ENCODE measurements at places on chromosomes 6 and 20.

- DNase-seq, result no peak
Observed at GRCh38 chr6:54403096-54403495, 94.9 kb downstream of the TINAG start.

DNA sequence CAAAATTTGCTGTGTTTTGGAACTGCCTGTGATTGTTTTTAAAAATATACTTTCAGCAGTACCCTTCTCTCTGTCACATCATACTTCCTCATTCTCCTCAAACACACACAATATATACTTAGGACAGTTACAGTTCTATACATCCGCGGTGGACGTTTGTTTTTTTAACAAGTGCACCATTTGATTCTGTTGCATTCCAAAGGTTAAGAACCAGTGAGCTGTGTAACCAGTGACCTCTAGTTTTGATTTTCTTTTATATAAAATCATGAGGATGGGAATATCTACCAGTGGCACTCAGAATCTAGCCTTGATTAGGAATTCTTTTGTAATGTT is 152.8 kb downstream of the CARMIL1 start:
- no peak for DNase-seq

- no peak for DNase-seq
Observed at GRCh38 chr6:145383428-145383827, 351.9 kb downstream of the EPM2A start.

GRCh38 chr6:16754876-16755275 is 6.4 kb downstream of the ATXN1 start:
- no peak for DNase-seq

DNA sequence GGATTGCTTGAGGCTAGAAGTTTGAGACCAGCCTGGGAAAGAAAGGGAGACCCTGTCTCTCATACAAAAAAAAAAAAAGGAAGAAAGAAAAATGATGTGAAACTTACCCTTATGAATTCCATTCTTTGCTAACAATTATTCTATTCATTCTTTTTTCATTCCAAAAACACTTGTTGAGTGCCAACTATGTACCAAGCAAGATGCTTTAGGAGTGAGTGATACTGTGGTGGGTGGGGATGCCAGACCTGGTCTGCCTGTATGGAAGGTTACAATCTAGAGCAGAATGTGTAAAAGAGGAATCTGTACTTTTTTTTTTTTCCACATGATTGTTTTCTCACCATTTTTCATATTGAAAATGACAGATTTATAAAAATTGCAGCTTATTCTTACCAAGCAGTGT is 73.8 kb upstream of the TULP1 start:
- no peak for DNase-seq

- no peak for DNase-seq
Observed at GRCh38 chr6:46421939-46422338, 69.3 kb downstream of the RCAN2 start.

GRCh38 chr6:159325476-159325875 is 156.3 kb downstream of the FNDC1 start:
- DNase-seq, result no peak

- no peak for DNase-seq
Observed at GRCh38 chr6:161658211-161658610, 384.4 kb upstream of the AGPAT4 start.

- DNase-seq, result no peak
Observed at GRCh38 chr6:24385536-24386269, 17.0 kb upstream of the MRS2 start.

GRCh38 chr6:52399511-52400312 is 20.4 kb upstream of the EFHC1 start:
- DNase-seq, result peak; percentile 35

GRCh38 chr6:46521464-46521971 is 30.3 kb upstream of the RCAN2 start:
- DNase-seq, result no peak

DNA sequence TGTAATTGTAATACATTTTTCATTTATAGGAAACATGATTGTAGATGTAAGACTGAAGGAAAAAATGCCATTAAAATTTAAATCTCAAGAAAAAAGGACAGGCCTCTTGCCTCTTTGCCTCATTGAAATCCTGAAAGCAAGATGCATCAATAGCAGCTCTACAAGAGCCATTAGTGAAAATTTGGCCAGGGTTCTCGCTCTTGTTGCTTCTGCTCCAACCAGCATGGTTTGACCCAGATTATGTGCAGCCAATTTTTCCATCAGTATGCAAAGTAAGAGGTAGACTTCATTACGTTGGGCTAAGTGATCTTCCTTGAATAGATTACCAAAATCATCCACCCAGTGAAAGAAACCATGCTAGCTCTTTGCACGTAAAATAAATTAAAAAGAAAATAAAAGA is 106.6 kb downstream of the SGK1 start:
- DNase-seq, result no peak

DNA sequence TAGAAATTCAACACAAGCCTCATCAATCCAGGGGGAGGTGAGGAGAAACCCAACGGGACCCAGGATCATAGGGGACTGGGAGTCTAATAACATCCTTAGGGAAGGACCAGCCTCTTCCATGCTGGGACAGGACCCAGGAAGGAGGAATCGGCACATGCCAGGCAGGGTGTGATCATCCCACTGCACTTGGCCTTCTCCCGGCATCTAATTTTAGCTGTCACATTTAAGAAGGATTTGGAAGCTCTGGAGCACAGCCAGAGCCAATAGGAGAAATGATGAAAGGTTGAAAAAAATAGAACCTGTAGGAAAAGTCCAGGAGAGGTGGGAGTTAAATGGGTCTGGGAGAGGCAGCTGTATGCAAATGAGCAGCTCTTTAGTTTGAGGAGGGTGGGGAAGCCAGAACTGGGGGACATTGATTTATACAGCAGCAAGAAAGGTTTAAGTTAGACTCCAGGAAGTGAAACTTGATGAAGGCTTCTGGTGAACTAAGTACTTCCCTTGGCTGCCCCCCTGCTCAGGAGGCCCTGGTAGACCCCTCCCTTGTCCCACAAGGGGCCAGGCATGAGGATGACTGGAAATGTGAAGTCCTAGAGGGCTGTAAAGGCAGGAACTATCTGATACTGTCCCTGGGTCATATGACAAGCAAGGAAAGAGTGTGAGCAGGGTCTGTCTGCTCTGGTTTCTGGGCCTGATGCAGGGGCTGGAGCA is 260.3 kb downstream of the LRFN2 start:
- no peak for DNase-seq

GRCh38 chr20:42530855-42531448 is 658.8 kb downstream of the PTPRT start:
- no peak for DNase-seq

DNA sequence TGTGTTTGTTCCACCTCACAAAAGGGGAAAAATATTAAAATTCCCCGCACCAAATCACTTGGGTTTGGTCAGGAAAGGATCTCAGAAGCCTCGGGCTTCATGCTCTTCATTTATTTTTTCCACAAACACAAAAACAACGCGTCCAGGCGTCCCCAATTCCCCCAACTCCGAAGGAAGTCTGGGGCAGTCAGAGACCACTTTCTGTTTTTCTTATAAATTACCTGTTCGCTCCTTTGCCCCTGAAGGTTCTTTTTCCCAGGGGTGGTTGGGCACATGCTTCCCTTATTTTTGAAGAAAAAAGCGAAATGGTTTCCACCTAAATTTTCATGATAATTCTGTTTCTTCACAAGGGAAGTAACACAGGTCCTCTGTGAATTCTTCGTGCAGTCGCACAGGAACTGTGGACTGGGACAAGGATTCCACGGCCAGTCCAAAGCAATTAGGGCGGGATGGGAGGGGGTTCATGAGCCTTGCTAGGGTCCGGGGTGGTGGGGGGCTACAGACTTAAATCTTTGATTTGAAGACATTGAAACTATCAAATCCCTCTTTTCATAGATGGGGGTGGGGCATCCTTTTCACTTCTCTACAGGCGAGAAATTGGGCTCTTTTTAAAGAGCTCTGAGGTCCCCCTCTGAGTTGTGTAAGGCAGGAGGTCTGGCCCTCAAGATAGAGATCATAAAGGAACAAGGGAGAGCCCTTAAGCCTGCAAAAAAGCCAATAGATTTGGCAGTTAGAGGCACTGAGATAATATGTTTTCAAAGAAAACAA is 30.5 kb upstream of the HFE start:
- no peak for DNase-seq

- DNase-seq, result no peak
Observed at GRCh38 chr20:25248786-25249172, 894 bp downstream of the PYGB start.

GRCh38 chr6:89941763-89942497 is 47.7 kb downstream of the GJA10 start:
- no peak for DNase-seq

DNA sequence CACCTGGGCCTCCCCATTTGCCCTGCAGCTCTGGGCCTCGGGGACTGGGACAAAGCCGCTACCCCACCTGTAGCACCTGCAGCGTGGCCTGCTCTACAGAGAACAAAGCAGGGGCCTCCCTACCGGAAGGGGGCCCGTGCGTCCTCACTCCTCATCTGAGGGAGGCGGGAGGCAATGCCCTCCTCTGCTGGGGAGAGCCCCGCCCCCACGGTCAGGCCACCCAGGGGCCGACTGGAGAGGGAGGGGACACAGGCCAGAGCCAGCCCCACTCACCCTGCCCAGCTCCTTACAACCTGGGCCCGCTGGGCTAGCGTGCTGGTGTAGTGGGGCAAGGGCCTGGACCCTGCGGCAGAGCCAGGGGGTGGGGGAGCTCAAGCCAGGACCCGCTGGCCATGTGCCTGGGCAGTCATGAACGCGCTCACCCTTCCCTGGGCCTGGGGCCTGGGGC is 8.0 kb downstream of the LAMA5 start:
- no peak for DNase-seq

GRCh38 chr20:54661880-54662465 is 186.6 kb downstream of the DOK5 start:
- no peak for DNase-seq

DNA sequence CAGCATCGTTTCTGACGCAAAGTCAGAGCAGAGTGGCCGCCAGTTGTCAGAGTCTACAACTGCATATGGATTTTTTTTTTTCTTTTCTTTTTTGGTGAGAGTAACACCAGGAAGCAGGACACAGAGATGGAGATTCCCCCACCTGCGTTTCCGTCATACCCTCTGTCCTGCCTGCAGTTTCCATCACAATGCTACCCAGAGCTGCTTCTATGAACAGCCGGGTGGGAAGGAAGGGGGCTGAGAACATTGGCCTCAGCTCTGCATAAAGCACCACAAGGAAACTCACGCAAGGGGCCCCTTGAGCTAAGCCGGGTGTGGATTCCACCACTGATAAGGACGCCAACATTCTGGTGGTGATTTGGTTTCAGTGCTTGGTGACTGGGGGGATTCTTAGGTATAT is 183.5 kb upstream of the AFDN start:
- DNase-seq, result no peak

DNA sequence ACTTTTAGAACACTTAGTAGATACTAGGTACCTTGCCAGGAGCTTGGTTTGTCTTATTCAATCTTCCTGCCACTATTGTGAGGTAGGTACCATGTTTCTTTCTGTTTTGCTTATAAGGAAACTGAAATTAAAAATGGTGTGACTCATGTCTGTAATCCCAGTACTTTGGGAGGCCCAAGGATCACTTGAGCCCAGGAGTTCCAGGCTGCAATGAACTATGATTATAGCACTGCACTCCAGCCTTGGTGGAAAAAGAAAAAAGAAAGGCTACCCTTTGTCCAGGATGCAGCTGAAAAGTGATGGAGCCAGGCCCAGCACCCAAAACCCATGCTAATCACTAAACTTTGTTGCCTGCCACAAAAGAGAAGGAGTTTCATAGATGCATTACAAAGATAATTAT is 34.1 kb upstream of the LAMA4 start:
- DNase-seq, result no peak

DNA sequence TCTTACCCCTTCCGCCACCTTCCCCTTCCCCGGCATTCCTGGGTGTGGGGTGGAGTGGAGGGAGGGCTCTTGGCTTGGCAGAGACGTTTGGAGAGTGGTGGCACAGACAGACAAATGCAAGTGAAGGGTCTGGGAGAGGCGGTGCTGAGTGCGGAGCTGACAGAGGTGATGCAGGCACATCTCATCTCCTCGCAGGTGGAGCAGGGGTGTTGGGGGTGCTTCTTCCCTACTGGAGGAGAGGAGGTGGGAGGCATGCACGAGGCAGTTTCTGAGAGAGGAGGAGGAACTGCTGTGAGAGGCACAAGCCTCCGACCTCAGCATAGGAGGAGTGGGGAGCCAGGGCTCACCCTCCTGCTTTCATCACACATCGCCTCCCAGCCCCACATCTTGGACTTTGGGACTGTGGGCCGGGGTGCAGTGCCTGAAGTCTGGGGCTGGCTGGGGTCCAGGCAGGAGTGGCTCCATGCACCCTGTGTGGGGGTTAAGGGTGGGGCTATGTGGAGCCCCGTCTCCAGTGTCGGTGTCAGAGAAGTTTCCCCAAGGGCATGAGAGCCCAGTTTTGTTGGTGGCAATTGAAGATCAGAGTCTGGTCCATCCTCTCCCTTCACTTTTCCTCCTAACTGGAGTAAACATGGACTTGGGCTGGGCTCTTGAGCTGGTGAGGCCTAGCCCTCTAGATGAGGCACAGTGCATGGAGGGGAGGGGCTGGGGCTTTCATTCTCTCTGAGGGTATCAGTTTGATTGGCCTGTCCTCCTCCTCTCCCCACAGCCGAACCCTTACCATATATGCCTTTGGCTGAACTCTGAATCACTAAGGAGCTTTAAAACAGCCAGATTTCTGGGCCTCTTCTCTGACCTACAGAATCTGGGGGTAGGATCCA is 20.2 kb upstream of the SLC22A7 start:
- DNase-seq, result no peak

DNA sequence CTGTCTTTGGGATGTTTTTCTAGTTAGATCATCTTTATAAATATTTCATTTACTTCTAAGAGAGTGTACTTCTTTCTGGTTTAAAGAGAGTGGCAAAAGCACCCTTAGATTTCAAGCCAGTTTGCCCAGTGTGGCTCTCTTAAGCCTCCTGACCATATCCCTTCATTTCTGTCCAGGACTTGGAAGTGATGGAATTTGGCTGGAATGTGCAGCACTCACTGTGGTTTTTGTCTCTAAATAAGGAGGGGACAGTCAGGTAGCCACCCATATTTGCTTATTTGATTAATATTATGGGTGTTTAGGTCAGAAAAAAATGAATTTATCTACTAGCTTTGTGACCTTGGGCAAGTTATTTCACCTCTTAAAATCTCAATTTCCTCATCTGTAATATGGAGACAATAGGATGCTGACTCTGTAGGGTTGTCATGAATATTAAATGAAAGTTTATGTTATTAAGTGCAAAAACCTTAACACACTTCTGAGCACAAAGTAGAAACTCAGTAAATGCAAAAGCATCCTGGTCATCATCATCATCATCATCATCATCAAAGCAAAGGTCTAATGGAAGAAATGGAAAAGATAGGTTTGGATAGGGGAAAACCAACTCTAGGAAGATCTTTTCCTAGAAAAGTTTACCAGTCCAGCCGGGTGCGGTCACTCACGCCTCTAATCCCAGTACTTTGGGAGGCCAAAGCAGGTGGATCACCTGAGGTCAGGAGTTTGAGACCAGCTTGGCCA is 3.1 kb downstream of the CRYBG1 start:
- no peak for DNase-seq

DNA sequence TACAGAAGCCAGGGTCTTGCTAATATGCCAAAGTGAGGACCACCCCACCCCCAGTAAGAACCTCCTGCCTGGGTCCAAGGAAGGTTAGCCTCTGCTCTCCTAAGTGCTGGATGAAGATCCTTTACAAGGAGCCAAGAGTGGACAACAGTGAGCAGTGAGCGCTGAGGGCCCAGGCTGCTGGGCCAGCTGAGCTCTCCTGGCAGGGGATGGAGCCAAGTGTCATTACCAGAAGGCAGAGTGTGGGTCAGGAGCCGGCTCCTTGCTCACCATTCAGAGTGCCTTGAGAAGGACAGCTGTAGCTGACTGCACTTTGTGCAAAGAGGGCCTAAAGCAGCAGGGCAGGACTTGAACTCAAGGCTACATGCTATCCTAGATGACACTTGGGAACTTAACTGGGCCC is 16.9 kb downstream of the MAFB start:
- no peak for DNase-seq

- no peak for DNase-seq
Observed at GRCh38 chr6:138593124-138593877, 94.0 kb upstream of the NHSL1 start.

Measured in NCI-H1436 (cell line).